ENCODE measurements at places on chromosomes 3 and 15.

- DNase-seq: no peak
Measured at GRCh38 chr3:65714134-65714533, 324.6 kb downstream of the MAGI1 start.

DNA sequence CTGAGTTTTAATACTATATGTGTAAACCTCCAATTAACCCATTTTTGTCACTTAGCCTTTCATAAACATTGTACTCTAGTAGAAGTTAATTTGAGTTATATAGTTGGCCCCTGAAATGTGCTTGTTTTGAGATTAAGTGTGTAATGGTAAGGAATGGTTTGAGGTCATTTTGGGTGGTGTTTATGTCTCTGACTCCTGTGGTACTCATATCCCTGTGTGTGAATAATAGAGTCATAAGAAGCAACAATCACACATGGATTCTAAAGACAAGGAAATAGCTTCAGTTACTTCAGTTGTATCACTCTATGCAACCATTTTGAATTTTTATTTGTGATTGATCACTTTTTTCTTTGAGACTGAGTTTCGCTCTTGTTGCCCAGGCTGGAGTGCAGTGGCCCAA is 408.5 kb downstream of the MFSD1 start:
- DNase-seq: no peak

- DNase-seq: no peak
Measured at GRCh38 chr3:38169027-38169317, 3.6 kb downstream of the OXSR1 start.

DNA sequence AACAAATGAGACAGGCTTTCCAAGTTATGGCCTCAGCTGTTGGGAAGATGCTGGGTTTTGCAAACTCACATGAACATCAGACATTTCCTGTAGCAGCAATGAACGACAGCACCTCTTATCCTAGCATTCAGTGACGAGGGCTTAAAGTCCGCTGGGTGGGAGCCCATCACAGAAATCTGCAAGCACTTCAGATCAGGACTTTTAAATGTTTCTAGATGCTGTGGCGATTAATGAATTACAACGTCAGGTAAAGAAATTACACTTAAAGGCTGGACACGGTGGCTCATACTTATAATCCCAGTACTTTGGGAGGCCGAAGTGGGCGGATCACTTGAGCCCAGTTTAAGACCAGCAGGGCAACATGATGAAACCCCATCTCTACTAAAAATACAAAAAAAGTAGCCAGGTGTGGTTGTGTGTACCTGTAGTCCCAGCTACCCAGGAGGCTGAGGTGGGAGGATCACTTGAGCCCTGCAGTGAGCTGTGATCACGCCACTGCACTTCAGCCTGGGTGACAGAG is 3.9 kb downstream of the AEN start:
- DNase-seq: no peak

DNA sequence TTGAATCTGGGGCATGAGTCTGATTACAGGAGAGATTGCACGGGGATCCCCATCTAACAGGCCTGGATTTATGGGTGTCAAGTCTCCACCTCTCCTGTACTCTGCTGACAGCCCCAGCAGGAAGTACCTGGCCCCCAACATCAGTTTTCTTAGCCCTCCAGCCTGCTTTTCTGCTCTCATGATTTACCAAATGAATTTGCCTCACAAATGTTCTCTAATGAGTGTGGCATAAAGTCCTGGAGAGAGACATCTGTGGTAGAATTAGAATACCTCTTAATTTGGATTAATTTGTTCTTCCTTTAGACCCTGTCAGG is 60.1 kb downstream of the FNDC3B start:
- DNase-seq: no peak

DNA sequence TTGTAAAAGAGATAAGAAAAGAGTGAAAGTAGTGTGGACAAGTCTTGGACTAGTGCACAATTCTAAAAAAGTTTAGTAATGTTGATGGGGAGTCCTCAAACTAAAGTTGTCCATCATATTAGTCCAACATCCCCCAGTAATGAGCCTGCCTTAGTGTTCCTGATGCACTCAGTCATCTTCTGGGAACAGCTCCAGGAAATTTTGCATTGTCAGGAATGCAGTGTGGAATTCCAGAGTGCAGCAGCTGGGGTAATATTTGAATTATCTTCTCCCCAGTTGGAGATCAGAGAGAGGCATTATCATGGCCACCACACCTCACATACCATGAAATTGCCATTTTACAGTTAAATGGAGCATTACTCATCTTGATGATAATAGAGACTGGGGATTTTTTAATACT is 528.8 kb upstream of the NAALADL2 start:
- DNase-seq: peak; percentile 73

DNA sequence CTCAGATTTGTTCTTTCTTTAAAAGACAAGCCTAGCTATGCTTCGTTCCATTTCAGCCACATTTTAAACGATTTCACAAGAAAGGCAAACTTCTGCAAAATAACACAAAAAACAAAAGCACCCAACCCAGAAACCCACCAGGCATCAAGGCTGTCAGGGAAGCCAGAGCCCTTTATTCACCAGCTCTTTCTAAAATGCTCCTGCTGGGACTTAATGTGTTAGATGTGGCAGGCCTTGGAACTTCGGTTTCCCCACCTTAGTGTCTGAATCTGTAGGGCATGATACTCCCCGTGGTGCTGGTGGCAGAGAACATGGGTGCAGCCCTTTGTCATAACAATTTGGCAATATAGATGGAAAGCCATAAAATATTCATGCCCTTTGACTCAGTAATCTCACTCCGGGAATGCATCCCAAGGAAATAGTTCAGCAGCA is 56.8 kb upstream of the LCTL start:
- DNase-seq: no peak

GRCh38 chr15:32669896-32670611 is 28.5 kb downstream of the SCG5 start:
- DNase-seq: no peak

DNA sequence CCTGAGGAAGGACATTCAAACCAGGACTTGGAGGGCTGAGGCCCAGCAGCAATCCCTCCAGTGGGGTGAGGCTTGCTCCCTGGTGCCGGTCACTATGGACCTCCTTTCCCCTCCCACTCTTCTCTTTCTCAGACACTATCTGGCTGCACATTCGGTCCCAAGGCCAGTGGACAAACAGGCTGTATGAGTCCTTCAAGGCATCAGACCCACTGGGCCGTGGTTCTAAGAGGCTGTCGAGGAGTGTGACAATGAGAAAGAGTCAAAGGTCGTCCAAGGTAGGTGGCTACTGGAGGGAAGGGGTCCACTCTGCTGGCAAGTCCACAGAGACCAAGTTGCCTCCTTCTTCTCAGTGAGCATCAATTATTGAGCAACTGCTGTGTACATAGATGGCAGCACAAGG is 28.0 kb downstream of the NOX5 start:
- no peak for DNase-seq

DNA sequence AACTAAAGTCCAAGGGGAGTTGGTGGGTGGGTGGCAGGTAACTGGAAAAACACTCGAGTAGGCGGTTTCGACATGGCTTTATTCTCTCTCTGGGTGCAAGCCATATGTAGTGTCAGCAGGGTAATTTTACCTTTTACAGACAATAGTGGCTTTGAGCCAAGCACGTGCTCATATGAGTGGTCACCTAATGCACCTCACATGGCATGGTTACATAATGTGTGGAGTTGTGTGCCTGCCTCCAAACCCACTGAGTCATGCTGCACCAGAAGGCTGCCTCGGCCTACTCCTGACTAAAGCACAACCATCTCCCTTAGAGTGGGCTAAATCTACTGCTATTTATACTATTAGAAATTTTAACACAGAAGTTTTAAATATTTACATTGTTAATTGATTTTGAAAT is 16.5 kb downstream of the CCRL2 start:
- DNase-seq: no peak

DNA sequence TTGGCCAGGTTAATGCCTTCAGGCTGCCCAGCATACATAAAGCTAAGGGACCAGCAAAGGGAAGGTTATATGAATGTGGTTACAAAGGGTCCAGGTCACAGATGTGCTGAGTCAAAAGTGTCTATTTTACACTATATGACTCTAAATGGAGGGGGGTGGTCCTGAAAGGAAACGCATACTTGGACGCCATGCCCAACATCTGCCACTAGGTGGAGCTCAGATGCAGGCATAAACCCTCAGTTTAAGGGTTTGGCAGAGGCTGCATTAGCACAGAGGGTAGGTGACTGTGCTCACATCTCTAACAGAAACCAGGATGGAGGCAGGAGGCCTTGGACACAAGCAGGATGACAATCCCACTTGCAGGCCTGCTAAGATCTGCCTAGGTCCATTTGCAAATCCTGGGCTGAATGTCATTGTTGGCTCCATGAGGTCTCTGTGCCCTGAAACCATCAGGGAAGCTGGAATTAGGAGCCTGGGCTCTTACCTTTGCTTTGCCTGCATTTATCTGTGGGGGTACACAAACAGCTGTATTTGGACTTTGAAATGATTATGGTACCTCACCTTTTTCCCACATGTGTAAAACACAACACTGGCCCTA is 55.8 kb downstream of the ZNF621 start:
- DNase-seq: peak; percentile 44

DNA sequence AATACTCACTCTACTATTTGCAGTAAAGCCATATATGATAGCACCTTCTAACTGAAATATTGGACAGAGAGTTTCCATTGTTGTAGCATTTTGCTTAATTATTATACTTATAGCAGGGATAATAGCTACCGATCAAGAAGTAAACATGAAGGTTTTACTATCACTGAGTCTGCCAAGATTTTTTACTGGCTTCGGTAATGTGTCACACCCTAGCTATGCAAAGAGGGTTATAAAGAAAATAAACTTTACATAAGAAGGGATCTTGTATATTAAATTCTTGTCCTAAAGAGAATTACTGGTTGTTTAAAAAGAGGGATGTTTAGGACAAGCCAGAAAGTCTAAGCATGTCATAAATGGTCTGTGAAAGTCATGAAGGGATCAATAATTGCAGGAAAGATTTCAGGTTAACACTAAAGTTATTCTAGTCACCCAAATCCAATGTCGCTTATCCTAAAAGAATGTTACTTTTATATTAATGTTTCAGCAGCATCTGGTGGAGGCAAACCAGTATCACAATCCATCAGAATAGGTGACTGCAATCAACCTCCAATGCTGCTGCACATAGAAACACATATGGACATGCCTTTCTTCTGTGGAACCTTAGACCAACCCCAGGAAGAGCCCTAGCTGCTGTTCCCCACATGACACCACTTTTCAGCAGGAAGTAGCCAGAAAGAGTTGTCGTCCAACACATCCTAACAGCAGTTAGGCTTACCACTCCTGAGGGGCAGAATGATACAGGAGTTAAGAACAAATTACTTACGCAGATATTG is 62.7 kb upstream of the GK5 start:
- DNase-seq: no peak

DNA sequence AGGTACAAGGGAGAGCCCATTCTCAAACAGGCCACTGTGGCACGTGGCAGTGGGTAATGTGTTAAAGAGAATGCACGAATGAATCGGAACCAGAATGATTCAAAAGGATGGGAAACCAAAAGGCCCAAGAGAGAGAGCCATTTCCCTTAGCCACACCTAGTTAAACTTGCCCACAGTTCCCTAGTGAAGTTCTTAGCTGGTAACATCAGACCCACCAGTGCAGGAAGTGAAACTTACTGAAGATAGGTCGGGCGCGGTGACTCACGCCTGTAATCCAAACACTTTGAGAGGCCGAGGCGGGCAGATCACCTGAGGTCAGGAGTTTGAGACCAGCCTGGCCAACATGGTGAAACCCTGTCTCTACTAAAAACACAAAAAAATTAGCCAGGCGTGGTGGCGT is 97.1 kb downstream of the MEX3B start:
- DNase-seq: no peak

GRCh38 chr3:83500931-83501330 is 1457.9 kb upstream of the CADM2 start:
- DNase-seq: no peak

DNA sequence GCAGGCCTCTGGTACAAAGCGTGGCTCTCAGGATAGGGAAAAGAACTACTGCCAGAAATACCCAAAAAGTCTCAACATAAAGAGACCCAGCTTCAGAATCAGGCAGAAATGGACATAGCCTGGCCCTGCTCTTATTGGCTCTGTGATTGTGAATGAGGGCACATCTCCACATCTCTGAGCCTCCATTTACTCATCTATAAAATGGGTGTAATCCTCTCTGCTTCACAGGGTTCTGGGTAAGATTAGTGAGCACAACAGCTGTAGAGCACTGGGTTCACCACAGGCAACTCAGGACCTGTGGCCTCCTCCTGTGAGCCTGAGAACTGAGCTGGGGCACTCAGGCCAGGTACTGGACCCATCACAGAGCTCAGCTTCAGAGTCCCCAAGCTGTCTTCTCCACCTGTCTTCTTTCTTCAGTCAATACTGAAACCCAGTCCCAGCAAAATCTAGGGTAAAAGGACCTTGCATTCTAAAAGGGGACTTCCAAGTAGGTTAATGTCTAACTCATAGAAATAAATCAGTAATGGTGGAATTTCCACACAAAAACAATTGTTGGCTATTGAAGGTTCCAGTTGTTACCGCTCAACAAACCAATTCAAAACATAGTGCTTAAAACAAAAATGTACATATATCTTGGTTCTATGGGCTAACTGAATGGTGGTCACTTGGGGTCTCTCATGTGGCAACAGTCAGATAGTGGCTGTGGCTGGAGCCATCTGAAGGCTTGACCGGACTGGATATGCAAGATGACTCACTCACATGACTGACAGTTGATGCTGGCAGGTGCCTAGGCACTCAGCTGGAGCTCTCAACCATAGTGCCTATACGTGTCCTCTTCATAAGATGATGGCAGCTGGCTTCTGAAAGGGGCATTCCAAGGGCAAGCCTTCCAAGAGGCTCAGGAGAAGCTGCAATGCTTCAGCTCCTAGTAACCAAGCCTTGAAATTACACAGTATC is 47.3 kb downstream of the TRIM42 start:
- DNase-seq: no peak

DNA sequence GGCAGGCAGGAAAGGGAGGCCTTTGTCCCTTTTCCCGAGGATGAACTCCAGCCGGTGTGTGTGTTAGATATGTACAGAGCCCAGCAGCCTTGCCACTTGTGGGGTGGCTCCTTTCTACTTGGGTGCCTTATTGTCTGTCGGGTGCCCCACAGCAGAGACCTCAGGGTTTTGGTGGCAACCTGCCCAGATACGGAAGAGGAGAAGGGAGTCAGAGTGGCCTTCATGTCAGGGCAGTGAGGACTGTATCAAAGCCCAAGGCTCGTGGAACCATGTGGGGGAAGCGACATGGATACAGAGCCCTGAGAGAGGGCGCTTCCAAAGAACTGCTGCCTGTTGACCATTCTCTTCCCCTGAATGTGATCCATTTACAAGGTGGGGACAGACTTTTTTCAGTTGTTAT is 166.2 kb downstream of the SLCO3A1 start:
- DNase-seq: no peak

- DNase-seq: no peak
Measured at GRCh38 chr3:187831125-187832051, 86.1 kb upstream of the BCL6 start.

GRCh38 chr15:45186771-45187577 is 792 bp downstream of the SHF start:
- DNase-seq: no peak

DNA sequence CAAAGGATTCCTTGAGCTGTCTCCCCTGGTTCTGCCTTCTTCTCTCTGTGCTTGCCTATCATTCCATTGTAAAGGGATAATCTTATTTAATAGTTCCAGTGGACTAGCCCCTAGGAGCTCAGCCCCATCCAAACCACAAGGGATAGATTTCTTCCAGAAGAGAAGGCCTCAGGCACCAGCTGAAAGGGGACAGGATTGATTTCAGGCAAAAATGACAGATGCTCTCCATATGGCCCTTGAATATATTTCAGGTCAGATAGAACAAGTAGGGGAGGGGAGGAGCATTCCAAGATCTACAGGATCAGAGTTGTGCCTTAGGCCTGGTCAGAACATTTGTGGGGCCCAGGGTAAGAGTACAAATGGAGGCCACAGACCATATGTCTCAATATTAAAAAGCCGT is 85.3 kb downstream of the RPLP1 start:
- DNase-seq: no peak

GRCh38 chr15:41774882-41775417 is 666 bp downstream of the MAPKBP1 start:
- no peak for DNase-seq
